ENCODE measurements at places on chromosomes 5 and 9.

DNA sequence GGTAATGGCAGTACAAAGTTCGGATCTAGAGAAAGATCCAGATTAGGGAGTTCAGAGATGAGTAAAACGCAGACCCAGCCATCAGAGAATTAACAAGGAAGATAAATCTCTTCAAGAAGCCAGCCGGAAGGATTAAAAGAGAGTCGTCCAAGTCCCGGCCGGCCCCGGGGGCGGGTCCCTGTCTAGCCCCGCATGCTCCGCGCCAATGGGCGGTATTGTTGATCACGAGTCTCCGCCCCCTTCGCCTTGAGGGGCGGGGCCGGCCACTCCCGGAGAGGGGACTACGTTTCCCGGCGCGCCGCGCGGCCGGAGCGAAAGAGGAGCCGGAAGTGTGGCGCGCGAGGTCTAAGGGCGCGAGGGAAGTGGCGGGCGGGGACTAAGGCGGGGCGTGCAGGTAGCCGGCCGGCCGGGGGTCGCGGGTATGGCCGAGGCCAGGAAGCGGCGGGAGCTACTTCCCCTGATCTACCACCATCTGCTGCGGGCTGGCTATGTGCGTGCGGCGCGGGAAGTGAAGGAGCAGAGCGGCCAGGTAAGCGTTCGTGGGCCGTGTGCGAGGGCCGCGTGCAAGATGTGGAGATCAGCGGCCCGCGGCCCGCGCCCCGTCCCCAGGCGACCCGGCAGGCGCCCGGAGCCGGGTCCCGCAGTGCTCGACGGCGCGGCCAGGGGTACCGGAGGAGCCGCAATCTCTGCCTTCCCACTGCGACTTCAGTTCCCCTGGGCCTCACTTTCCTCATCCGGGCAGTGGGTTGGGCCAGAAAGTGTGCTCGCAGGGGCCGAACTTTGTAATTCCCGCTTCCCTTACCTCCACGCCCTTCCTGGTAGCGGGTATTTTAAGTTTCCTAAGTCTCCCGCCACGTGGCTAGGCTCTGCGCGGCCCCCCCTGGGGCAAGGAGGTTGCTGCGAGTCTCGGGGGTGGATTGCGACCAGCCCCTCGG lies at the start of gene TCOF1:
Gene TCOF1, plus strand, starts transcription at position 372 of the 935 bp plus-strand sequence. Its CDS starts 50 bp downstream, at position 422.
- peak; percentile 98 for DNase-seq

- no peak for DNase-seq
These were observed 154.2 kb upstream of the DAB2 start for GRCh38 chr5:39578887-39579497.

- DNase-seq = peak; percentile 13
These were observed 57.6 kb downstream of the TMOD1 start for GRCh38 chr9:97559111-97559514.

DNA sequence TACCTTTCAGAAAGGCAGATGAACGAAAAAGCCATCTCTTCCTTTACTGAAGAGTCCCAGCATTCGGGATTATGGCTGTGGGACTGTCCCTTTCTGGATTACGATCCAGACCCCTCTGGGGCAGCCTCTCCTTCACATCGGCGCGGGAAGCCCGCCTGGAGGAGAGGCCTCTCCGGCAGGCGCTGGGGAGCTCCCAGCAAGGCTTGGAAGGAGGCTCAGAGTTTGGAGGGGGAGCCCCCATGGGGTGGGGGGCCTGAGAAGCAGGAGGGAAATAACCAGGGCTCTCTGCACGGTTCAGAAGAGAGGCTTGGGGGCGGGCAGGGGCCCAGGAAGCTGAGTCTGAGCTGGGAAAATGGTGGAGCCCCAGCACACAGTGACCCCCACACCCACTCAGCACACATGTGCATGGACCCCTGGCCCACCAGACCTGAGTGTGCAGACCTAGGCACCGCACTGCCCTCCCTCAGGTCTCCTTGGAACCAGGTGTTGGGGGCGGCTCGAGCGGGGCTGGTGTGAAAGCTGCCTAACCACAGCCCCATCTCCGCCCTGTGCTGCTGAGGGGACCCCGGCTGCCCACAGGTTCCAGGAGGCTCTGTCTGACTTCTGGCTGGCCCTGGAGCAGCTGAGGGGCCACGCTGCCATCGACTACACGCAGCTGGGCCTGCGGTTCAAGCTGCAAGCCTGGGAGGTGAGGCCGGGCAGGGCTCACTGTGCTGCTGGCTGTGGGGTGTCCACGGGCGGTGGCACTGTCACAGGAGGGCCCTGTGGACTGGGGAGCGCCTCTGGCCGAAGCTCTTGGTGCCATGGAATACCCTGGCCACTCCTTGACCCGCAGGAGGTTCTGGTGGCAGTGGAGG lies 4.5 kb downstream of the NOXA1 start:
- DNase-seq = no peak

DNA sequence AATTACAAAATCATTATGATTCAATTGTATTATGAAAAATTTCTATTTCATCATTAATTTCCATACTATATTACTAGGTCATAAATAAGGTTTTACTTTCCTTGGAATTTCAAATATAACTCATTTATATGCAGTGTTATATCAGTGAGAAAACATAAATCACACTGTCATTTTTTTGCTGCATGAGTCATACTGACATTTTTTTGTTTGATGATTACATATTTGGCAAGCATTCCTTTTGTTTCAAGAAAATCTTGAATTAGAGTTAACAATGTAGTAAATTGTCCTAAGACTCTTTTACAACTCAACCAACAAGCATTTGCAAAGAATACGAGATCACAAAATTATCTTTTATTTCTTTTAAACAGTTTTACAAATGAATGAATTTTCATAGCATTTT lies 298.4 kb upstream of the SEMA6A start:
- no peak for DNase-seq

DNA sequence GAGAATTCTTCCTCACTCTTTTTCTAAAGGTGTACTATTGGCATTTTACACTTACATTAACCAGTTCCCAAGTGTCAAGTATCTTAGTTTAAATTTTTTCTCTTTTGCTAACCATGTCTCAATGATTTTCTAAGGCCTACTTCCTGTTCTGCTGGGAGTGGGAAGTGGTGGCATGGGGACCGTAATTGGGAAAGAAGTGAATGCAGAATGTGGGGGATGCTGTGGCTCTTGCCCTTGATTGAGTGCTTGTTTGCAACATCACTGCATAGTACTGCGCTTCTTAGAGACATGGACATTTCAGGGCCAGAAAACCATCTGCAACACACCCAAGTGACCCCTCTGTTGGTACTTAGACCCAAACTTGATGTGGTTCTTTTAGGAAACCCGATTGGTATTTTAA lies 32.8 kb downstream of the MRRF start:
- DNase-seq = no peak

- no peak for DNase-seq
These were observed 355.1 kb upstream of the TUSC1 start for GRCh38 chr9:26033336-26033735.

- DNase-seq = no peak
These were observed 2.4 kb downstream of the TLE4 start for GRCh38 chr9:79574136-79574535.

- peak; percentile 71 for DNase-seq
These were observed 215.5 kb downstream of the FSTL4 start for GRCh38 chr5:133396814-133397213.

GRCh38 chr9:130782886-130783530 lies 52.0 kb upstream of the ABL1 start:
- no peak for DNase-seq

DNA sequence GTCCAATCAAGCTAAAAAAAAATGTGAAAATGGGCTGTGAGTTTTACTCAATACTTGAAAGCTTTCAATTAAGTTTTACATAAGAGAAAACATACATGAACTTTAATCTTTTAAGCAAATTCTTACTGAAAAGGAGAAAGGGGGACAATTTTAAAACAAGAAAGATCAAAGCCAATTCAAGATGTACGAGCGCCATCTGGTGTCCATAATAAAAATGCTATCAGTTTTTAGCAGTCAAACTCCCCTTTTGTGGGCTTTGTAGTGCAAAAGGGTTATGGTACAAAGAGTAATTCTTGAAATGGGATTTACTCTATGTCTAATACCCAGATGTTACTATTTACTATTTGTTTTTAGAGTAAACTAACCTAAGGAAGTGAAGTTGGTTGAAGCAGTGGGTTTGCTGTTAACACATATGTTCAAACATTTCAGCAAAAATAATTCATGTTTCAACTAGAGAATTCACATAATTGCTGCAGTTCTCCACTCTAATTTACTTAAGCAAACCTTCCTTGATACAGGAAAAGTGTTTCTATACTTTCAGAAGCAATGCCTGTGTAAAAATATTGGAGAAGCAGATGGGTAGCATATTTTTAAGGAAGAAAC lies 228.2 kb upstream of the TYRP1 start:
- DNase-seq = no peak

DNA sequence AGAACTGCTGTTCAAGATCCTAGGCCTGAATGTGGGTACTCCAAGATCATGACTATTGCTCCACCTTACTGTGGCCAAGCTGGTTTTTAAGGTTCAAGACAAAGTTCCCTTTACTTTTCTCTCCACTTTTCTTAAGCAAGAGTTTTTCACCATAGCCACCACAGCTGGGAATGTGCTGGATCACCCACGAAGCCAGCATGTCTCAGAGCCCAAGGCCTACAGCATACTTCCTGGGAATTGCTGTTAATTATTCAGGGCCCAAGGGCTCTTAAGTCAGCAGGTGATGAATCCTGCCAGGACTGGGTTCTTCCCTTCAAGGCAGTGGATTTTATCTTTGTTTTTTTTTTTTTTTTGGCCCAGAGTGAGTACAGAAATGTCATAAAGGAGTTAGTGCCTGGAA lies 149.4 kb upstream of the TUSC1 start:
- no peak for DNase-seq

DNA sequence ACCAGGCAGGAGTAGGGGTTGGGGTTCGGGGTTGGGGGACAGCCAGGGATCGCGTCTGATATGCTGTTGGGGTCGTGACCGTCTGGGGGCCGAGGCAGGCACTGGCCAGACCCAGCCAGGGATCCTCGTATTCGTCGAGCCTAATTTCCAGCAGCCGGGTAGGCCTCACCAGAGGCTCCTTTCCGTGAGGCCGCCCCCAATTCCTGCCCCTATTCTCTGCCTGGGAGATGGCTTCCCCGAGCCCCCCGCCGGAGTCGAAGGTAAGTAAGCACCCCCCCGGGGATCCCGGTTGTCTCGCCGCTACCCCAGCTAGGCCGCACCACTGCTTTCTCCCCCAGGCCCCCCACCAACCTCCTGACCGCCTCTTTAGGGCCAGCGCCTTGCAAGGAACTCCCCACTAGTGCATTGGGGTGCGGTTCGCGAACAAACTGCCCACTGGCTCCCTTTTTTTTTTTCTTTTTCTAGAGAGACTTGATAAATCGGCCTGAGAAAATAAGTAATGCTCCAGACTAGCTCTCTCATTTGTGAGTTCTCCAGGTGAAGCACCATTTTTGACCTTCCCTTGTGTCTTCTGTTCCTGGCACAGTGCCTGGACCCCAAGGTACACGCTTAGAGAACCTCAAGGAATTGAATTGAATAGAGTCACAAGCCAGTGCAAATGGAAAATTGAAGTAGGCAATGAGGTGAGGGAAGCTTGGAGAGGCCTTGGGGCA lies 435 bp downstream of the ZNF189 start:
- DNase-seq = peak; percentile 13

DNA sequence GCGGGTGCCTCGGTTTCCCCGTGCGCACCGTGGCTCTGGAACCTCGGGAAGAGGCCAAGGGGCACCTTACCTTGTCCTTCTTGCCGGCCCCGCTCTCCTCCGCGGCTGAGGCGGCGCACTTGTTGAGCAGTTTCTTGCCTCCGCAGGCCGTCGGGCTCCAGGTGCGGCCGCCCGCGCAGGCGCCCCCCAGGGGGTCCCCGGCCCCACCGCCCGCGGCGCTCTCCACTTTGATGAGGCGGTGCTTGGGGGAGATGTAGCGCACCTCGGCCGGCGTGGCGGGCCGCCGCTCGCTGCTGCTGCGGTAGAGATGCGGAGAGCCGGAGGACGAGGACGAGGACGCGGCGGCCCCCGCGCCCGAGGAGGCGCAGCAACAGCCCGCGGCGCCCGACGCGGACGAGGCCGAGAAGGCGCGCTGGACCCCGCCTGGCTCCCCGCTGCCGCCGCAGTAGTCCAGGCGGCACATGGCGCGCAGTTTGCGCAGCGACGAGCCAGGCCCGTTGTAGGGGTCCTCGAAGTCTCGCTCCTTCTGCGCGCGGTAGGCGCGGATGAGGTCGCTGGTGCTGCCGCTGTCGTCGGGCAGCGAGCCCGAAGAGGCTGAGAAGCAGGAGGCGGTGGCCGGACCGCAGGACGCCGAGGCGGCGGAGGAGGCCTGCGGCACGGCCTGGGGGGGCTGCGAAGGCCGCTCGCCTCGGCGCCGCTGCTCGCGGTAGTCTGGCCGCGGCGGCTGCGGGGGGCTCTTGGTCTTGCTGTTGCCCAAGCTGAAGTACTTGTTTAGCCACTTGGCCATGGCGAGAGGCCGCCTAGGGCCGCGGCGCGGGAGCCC lies 957 bp downstream of the SHB start:
- DNase-seq = peak; percentile 10

- DNase-seq = no peak
These were observed 28.3 kb downstream of the IARS1 start for GRCh38 chr9:92265154-92265553.

GRCh38 chr9:135632841-135633240 lies 6.5 kb downstream of the GLT6D1 start:
- DNase-seq = no peak

DNA sequence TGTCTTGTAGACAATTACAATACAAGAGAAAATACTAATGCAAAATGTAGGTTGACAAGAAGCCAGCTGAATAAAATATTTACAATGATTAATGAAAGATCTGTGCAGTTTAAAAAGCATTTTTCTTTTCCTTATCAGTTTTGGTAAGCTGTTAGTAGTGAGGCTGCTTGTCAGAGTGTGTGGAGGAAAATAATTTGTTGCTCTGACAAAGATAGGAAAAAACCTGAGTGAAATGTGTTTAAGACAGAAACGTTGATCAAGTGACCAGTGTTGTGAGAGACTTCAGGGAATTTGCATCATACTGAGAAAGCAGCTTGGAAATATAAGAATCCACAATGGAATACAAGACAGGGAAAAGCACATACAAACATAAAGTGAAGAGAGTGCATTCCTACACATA lies 360.3 kb upstream of the CDH18 start:
- no peak for DNase-seq

All from activated naive CD4-positive, alpha-beta T cell treated with anti-CD3 and anti-CD28 coated beads for 36 hours (primary cell).